Stimulated activated CD4-positive, alpha-beta T cell treated with anti-CD3 and anti-CD28 coated beads, Interleukin-4, amount 100 ng/mL, for 4 hours (primary cell): ENCODE measurements at places on chromosomes 1 and 21.

DNA sequence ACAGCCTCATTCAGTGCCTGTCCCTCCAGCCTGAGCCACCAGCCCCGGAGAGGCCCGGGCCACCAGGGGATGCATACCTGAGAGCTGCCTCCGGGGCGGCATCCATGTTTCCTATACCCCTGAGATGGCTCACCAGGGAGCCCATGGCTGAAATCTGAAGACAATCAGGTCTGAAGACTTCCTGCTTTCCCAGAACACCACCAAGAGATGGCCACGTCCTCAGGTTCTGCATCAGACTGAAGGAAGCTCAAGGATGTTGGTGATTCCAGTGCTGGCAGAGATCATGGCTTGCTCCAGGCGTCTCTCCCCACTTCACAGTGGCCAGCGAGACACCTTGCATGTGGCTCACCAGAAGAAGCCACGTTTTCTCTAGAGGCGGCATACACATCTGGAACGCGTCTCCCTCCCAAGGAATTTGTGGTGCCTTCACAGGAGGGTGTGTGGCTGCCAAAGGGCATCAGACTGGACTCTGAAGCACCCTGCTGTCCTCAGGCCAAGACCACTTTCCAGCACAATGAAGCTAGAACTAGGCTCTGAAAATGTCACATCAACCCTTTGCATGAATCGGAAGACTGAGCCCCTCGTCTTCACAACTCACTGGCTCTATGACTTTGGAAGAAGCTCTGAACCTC lies 170.7 kb upstream of the IRF2BP2 start:
- no peak for DNase-seq

- DNase-seq, result no peak
Measured at GRCh38 chr1:86339014-86339812, 56.9 kb downstream of the ODF2L start.

DNA sequence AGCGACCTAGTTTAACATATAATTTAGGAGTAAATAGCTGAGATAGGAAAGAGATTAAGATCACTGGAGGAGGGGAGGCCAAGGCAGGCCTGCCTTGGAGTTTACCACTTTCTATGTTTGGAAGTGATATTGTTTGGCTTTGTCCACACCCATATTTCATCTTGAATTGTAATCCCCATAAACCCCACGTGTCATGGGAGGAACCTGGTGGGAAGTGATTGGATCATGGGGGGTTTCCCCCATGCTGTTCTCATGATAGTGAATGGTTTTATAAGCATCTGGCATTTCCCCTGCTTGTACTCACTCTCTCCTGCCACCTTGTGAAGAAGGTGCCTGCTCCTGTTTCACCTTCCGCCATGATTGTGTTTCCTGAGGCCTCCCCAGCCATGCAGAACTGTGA lies 58.3 kb upstream of the ARTN start:
- DNase-seq, result no peak

DNA sequence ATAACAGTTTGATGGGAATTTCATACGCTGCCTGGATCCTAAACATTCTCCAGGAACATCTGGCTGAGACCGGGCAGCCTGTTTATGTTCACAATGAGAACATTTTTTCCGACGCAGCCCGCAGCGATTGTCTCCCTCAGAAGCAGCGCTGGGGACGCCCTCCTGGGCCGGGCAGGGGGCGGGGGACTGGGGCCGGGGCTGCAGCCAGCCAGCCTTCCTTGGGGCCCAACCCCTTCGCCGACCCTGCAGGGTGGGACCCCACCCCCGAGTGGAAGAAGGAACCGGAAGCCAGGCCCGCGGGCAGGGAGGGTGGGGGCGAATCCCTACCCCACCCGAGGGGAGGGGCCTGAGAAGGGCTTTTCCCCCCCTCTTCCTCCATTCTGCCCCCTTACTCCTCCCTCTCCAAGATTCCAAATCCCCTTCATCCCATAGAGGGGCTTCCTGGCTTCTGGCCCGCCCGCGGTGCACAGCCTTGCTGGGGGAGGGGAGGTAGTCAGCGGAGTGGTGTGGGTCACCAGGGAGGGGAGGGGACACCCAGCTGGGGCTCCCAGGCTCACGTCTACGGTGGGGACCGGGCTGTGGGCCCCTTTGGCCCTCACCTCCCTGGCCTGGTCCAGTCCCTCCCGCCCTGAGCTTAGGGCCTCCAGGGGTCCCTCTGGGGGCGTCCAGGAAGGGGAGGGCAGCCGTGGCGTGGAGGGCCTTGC lies 60.6 kb downstream of the WNT9A start:
- peak; percentile 26 for DNase-seq

- no peak for DNase-seq
Measured at GRCh38 chr1:41495210-41495948, 10.9 kb upstream of the EDN2 start.

- no peak for DNase-seq
Measured at GRCh38 chr1:163826500-163826899, 504.7 kb downstream of the NUF2 start.

DNA sequence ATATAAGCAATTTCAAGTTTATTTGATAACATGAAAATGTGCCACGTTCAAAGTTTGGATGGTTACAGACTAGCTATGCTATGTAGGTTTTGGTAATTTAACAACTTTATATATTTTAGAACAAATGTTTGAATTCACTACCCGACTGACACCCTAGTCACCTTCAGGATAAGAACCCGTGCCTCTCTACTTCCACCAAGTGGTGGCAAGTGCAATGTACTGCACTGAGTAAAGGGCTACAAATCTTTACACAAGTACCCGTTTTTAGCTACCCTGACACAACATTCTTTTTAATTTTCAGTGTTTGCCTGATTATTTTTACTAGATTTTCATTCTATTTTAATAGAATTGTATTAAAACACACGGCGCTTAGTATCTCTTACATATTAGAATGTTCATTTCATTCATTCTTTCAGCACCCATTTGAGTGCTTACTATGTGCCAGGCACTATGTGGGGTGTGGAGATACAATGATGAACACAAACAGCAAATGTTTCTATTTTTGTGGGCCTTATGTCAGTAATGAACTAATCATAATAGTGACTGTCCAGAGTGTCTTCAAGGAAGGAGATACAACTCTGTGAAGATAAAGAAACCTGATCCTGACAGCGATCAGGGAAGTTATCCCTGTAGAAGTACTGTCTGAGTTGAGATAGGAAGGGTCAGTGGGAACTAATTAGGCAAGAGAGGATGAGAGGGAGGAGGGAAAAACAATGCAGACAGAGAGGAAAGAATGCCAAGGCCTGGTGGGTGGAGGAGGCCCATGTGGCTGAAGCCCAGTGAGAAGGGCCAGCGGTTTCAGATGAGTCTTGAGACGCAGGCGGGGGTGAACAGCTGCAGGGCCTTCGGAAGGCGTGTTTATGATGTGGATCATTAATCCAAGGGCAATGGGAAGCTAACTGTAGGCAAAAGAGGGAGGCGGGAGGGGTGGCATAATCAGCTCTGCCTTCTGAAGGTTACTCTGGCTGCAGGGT lies 3.8 kb downstream of the LCA5L start:
- DNase-seq, result peak; percentile 7

DNA sequence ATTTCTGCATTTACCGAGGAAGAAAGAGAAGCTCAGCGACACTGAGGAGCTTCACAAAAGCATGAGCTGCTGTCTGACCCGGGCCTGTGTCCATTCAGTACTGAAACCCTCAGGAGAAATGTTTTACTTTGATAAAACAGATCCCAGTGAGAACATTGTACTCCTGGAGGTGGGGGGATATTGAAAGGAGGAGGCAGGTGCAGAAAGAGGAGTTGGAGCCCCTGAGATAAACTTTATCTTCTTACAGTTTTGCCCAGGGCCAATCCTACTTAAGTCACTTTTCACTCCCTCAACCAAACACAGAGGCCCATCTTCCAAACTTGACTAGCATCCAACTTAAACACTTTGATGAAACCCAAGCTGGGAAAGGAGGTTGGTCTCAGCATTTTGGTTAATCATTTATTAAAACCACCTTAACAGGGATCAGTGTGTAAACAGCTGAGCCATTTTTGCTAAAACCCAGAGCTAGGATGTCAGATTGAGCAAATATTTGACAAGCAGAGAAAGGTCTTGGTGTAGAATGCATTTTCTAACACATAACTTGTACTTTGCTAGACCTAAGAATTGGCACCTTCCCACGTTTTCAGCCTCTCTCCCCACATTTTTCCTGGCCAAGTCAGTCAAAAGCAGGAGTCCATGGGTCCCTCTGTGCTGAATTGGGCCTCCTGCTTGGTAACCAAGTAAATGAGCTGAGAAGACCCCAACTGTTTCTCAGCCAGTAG lies 32.5 kb upstream of the SARS1 start:
- no peak for DNase-seq

DNA sequence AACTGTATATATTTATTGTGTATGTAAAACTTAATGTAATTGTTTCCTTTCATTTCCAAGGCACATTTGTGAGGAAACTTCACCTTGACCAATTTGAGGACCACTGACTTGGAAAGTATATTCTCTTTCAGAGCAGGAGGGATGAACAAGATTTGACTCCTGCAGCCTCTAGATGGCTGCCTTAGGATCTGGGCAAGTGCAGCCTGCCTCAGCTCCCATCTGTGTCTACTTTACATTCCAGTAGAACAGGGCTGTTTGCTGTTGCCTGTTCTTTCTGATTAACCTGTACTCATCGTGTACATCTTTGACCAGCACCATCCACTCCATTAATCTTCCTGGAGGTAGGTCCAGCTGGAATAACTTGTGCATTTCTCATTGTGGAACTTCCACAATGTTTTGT lies 312.8 kb downstream of the HLX start:
- no peak for DNase-seq

DNA sequence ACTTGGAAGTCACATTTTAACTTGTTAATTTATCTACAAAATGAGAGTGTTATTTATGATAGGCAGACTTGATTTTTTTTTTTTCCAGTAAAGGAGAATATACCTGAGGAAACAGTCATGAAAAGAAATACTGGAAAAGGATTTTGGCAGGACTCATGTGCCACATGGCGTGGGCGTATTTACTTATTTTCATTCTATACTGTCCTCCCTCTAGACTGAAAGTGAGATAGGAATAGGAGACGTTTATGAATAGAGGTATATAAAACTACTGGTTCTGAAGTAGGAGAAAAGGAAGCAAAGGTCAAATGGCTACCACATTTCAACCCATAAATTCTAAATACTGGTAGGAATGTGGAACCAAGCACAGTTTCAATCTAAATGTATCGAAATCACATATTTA lies 94.8 kb upstream of the MPC2 start:
- DNase-seq, result no peak

DNA sequence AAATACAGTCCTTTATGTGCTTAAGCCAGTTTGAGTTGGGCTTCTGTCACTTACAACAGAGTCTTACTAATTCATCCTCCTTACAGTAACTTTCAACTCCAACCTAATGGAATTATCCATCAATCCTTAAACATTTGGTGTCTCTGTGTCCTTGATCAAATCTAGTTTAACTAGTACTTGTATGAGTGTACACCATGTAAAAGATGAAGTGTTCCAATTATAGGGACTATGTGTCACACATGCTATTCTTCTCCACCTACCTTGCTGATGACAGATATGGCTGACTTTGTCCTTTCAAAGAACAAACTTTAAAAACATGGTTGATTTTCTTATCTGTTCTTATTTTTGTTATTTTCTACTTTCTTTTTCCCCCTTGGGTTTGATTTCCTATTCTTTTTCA lies 60.4 kb upstream of the NBPF3 start:
- no peak for DNase-seq

DNA sequence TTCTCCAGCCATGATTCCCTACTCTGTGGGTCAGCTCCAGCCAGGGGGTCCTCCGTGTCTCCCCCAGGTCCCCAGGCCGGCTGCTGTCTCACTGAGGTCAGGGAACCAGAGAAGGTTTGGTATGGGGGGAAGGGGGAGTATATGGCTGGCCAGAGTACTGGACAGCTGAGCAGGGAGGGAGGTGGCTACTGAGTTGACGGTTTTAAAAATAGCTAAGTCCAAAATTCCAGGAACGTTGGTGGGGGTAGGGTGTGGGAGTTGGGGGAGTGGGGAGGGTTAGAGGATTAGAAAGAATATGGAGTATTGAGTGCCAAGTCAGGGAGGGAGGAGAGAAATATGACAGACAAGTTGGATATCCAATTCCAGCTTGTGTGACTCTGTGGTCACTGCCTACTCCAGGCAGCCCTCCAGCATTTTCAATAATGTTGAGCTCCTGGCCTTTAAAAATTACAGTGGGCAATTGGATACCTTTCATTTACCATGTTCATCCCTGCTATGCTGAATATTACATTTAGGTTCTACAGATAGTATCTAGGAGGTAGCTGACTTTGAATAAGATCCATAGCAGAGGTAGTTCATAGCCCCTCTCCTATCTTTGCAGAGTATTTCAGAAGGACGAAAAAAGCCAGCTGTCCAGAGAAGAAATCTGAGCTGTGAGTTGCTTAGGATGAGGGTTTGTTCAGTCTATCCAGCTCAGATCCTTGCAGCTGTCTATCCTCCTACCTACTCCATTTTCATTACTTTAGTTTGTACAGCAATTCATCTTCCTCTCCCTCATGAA lies at the start of gene HJV:
Gene HJV (minus strand): TSS at position 114 of the 781 bp plus-strand sequence. CDS start 1,504 bp downstream, outside the sequence.
- DNase-seq, result no peak

- DNase-seq, result no peak
Measured at GRCh38 chr1:76430531-76430930, 356.0 kb downstream of the ST6GALNAC3 start.

DNA sequence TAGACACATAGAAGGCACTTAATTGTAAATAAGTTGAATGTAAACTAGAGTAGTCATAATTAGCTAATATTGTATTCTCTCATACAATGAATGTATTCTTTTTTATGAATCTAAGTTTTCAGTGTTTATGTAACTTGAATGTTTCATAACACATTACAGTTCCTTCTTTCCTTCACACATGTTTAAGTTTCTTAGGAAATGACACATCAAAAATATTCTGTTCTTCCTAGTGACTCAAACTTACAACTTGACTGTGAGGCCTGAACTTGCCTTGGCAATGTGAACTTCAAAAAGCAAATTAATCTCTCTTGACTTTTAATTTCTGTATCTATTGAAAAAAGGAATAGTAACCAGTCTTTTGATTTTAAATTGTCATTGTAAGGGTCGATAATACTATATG lies 700.1 kb downstream of the KCNT2 start:
- no peak for DNase-seq

DNA sequence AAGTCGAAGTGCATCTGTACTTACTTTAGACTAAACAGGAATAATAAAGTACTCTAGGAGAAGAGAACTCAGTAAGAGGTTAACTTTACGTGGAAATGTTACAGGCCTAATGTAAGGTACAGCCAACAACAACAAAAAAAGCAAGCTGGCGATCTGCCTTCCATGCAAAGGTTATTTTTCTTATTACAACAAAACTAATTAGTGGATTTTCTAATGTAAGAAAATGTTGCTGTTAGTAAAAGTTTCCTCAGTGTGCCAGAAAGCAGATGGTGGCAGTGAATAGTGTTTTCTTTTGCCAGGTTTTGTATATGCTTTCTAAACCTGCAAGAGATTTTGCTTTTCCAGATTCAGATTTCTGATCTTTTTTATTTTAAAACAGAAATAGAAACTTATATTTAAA lies 179.2 kb downstream of the NFIA start:
- DNase-seq, result no peak
